ENCODE measurements at places on chromosomes 6 and 20.

- DNase-seq: no peak
Observed at GRCh38 chr6:56002336-56002735, 126.9 kb upstream of the BMP5 start.

- no peak for DNase-seq
Observed at GRCh38 chr6:134343066-134343465, 25.2 kb upstream of the SGK1 start.

DNA sequence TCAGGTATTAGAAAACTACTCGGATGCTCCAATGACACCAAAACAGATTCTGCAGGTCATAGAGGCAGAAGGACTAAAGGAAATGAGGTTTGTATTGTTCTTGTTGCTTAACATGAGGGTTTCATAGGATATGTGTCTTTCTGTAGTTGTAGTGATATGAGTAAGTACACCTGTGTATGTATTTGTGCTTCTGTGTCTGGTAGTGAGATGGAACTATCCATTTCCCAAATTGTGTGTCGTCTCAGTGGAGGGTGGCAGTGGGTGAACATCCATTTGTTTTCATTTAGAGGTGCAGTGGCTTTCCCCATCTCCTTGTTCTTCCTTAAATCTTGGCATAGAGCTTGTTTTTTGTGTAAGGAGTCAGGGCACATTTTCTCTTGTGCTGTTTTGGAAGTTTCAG lies 8.2 kb downstream of the ASXL1 start:
- DNase-seq: no peak

GRCh38 chr6:169861431-169862042 lies 110.1 kb downstream of the ERMARD start:
- no peak for DNase-seq

DNA sequence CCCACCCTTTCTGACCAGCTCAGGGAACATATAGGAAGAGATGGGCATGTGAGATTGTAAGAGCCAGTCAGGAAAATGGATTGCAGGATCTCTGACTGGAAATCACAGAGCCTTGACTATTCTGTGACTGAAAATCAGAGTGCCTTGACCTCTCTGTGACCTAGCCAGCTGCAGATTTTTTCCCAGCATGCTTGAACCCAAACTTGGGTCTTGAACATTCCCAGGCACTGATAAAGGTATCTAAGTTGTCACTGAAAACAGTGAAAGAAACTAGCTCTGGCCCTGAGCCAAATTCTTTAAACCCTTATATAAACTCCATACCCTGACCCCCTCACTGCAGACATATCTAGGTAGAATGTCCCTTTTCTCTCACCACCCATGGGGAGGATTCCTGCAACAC lies 2.3 kb upstream of the ZNF165 start:
- no peak for DNase-seq

DNA sequence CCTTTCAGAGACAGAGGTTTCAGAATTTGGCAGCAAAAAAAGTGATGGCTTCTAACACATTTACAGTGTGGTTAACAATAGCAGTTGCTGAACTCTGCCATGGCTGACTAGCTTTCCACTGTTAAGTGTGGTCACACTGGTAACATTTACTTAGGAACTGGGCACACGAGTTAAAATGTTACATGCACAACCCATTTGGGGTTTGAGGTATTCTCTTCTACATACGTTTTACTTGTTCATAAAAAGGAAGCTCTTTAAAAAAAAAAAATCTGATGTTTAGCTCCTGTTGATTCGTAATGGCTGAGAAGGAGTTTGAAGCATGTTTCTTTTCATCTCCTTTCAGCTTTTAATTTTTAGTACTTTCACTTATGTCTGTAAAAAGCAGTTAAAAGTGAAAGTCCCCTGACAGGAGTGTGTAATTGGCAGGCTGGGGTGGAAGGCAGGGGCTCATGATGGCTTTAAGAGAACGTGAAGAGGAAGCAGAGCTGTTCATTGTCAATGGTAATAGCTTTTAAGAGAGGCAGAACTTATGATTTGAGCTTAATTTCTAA lies 245.9 kb downstream of the FARS2 start:
- no peak for DNase-seq

DNA sequence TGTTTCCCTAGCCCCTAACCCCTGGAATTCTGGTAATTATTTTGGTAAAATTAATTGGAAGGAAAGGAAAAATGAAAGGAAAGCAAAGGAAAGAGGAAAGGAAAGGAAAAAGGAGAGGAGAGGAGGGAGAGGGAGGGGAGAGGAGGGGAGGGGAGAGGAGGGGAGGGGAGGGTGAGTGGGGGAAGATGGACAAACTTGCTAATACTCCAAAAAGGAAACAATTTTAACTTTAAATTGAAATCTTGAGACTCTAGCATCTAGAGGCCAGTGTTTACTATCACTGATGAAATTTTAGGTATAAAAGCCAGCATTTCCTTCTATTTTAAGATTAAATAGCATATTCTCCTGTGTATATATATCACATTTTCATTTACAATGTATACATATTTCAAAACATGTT lies 156.5 kb downstream of the COL12A1 start:
- no peak for DNase-seq

- DNase-seq: no peak
Observed at GRCh38 chr6:56102216-56102615, 145.2 kb downstream of the COL21A1 start.

DNA sequence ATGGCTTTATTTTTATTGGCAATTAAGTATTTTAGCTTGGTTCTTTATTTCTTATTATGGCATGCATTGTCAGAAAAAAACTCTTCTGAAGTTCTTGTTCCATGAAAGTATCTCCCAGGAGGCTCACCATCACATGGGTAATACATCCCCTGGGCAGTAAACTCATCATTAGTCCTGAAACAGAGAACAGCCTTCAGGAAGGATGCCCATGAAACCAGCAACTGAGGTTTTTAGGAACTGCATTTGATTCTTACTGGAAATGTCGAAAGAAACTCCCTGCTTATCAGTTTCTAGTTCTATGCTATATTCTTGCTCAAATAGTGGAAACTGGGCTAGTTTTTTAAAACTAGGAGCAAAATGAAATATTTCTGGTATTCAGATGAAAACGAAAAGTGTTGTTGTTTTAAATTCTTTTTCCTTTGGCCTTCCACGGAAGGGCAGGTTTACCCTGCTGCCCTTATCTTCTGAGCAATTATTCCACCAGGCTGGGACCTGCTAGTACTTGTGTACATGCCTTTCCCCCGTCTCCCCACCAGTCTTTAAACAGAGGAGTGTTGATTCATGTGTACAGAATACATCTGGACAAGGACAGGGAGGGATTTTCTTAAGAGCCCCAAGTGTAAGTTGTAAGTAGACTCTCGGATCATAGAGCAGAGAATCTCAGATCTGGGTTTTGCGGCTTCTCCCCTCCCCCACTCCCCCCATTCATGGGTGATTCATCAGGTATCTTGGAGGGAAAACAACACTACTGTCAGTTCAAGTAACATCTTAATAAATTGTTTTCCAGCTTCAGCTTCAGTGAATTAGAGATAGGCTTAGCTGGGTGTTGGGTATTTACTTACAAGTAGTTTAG lies 81.5 kb downstream of the RTN4IP1 start:
- peak; percentile 58 for DNase-seq

GRCh38 chr6:85449818-85450759 lies at the start of gene NT5E:
NT5E (plus strand) TSS chr6:85450083; CDS start chr6:85450140, 57 bp downstream.
- DNase-seq: peak; percentile 51

- no peak for DNase-seq
Observed at GRCh38 chr20:22819112-22819511, 216.0 kb upstream of the SSTR4 start.

GRCh38 chr20:4795394-4795793 lies 73.7 kb downstream of the PRND start:
- peak; percentile 76 for DNase-seq

DNA sequence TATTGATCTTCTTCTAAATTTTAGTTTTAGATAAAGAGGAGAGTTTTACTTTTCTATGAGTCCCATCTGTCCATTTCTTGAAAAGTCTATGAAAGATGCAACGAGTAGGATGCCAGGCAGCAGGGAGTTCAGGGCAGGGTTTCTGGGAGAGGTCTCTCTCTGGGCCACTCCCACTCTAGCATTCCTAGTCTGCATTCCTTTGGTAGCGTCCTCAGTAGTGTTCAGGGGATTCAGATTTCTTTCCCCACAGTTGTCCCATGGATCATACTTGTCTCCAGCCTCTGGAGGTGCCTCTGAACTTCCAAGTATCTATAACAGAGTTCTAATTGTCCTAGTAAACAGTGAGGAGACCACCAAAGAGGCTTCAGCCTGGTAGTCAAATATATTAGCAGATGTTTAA lies 225.3 kb downstream of the RIMS1 start:
- DNase-seq: no peak

- DNase-seq: no peak
Observed at GRCh38 chr20:32157611-32158010, 48.1 kb downstream of the TM9SF4 start.

- DNase-seq: no peak
Observed at GRCh38 chr20:32325706-32326503, 32.2 kb upstream of the ASXL1 start.
